Effector CD4-positive, alpha-beta T cell (primary cell): ENCODE measurements at places on chromosomes 6 and 20.

DNA sequence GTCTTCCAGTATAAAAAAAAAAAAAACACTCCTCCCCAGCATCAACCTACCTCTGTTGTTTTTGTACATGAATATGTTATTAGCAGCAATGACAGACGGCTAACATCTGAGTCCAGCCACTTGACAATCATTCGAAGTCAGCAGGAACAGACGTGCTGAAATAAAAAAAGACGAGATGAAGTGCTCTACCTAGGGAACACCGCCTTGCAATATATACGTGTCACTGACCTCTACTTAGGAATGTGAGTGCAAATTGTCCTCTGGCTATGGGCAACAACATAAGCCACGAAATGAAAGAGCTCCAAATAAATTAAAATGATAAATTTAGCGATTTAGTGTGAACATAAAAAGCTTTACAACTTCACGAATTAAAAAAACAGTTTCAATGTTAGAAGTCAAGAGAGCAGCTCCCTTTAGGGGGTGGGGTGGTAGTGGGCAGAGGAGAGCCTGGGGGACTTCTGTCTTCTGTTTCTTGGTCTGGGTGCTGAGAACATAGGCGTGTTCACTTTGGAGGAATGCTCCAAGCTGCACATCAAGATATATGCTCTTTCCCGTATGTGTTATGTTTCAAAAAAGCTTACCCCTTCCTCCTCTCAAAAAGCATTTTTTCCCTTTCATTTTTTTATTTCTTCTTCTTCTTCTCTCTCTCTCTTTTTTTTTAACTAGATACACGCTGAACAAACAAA, 23.3 kb downstream of the EDN1 start:
- no peak for DNase-seq

DNA sequence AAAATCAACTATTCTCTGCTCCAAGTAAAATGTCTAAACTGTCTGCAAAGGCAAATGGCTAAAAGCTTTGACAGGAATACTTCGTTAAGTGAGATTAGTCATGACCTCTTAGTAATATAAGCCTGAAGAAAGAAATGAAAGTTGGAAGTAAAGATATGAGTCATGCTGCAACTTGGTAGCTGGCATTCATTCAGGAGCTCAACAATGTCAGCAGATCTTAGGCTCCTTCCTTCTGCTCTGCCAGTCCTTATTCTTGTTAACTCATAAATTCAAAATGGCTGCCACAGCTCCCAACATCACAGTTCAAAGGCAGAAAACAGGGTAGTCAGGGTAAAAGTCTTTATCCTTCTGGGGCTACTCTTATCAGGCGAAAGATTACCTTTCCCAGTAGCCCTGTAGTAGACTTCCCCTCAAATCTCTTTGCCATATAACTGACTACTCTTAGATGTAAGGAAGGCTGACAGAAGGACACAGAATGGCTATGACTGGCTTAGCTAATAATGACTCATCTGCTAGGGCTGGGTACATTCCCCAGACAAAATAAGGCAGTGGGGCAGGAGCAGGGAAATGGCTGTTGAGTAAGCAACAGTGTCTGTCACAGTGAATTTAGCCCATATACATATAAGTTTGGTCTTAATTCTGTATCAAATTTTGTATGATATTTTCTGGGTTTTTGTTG, 24.4 kb upstream of the C6orf62 start:
- DNase-seq = no peak

DNA sequence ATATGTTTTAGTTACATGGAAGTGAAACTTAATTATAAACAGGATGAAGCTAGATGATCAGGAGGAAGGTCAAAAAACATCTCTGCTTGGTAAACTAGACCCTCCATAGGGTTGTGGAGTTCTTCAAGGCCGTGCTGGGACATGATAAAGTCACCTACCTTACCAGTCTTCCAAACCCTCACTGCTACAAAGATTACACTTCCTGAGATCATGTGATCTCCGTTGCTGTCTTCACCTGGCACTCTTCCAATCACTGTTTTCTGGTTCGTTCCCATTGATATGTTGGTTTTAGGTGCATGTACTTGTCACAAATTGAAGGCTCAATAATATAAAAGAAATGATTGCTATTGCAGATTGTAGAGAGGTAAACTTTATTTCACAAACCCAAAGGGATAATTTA, 161.5 kb upstream of the MAN1A1 start:
- no peak for DNase-seq

GRCh38 chr20:56259948-56260347, 11.4 kb downstream of the MC3R start:
- no peak for DNase-seq

- no peak for DNase-seq
Measured at GRCh38 chr6:144152334-144152900, 2.1 kb downstream of the STX11 start.

DNA sequence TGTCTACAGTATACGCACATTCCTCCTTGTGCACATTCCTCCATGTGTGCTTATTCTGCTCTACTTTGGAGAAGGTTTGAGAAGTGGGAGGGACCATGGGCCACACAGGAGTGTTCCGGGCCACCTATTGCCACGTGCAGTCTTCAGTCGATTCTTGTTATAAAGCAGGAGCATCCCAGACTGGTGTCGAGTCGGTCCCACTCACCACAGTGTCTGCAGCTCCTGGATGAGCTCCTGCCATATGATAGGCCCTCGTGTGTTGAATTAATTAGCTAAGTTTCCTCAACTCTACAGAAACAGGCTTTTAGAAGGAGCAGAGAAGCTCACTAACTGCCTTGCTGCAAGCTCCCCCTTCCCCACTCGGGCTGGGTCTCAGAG, 22.6 kb downstream of the ENTPD6 start:
- DNase-seq = no peak
